ENCODE measurements at places on chromosomes 2 and 18. TPM values are rescaled to one million over a fixed set of nuclear protein-coding genes. Genes with fewer than 3 reads are reported as not detected.

The FBXO36 gene
- polyA plus RNA-seq = 0.63 TPM

The SPOPL gene
- polyA plus RNA-seq = 7.7 TPM

The LRRTM4 gene
- polyA plus RNA-seq = not detected

The TMEM169 gene
- 0.53 TPM for polyA plus RNA-seq

The CCDC68 gene
- not detected for polyA plus RNA-seq

The CYS1 gene
- polyA plus RNA-seq = not detected

The FKBP1B gene
- polyA plus RNA-seq = 3.9 TPM

The APOB gene
- not detected for polyA plus RNA-seq

The C1QL2 gene
- polyA plus RNA-seq = not detected

The ACKR3 gene
- polyA plus RNA-seq = 1.4 TPM

The LRATD1 gene
- not detected for polyA plus RNA-seq
